ENCODE measurements at places on chromosomes 1 and 21. TPM values are rescaled to one million over a fixed set of nuclear protein-coding genes. Genes with fewer than 3 reads are reported as not detected.

TMEM125 gene
- total RNA-seq, result not detected

INAVA gene
- 7.5 TPM for total RNA-seq

DNA sequence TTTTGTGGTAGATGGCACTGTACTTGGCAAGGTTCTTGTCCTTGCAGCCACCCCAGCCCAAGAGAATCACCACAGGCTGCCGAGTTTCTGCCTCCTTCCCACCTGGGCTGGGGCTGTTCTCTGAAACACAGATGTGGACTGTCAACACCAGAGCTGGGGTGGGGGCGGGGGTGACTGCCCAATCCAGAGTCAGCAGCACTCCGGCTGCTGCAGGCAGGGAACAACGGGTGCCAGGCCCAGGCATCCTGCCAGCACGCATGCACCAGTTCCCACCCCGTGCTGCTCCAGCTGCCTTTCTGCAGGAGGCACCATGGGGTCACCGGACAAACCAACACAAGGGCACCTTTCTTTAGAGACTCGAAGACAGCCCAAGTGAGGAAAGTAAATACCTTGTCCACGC lies 14.1 kb downstream of the TMEM53 start:
- H3K27ac ChIP-seq, result no peak overlapping the region
- no peaks in the 10 kb centered on the region for H3K4me1 ChIP-seq
- no peaks in the 10 kb centered on the region for H3K27me3 ChIP-seq
- H3K4me3 ChIP-seq, result no peak overlapping the region

- no peaks in the 10 kb centered on the region for H3K27me3 ChIP-seq
- H3K4me3 ChIP-seq, result no peak overlapping the region
- H3K27ac ChIP-seq, result no peak overlapping the region
- no peaks in the 10 kb centered on the region for H3K36me3 ChIP-seq
- H3K4me1 ChIP-seq, result no peaks in the 10 kb centered on the region
- DNase-seq, result no peak
Measured at GRCh38 chr1:8163039-8163438, 136.9 kb upstream of the ERRFI1 start.

DNA sequence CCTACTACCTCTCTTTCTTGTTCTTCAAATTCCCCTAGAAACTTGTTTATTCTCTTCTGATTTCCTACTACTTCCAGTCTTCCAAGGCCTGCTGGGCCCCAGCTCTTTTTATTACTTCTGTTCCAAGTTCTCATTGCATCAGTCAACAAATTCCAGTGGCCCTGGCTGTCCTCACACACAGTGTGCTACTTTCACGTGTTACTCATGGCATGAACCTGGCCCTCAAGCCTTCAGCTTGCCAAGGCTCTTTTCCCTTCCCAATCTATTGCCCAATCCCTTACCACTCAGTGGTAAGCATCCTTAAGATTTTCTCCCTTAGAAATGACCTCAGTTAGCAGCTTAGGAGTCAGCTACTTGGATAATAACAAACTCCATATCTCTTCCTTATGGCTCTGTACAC lies 613.5 kb downstream of the LMO4 start:
- no peak overlapping the region for H3K27ac ChIP-seq
- H3K36me3 ChIP-seq, result no peaks in the 10 kb centered on the region
- no peaks in the 10 kb centered on the region for H3K4me1 ChIP-seq
- H3K27me3 ChIP-seq, result no peaks in the 10 kb centered on the region

- no peak for DNase-seq
- H3K27ac ChIP-seq, result no peak overlapping the region
- H3K27me3 ChIP-seq, result no peaks in the 10 kb centered on the region
- no peaks in the 10 kb centered on the region for H3K36me3 ChIP-seq
Measured at GRCh38 chr1:208223136-208223535, 21.0 kb downstream of the PLXNA2 start.

- no peaks in the 10 kb centered on the region for H3K4me1 ChIP-seq
- no peak overlapping the region for H3K27ac ChIP-seq
- DNase-seq, result no peak
- no peaks in the 10 kb centered on the region for H3K36me3 ChIP-seq
Measured at GRCh38 chr1:71743862-71744261, 538.5 kb downstream of the NEGR1 start.

- no peaks in the 10 kb centered on the region for H3K27me3 ChIP-seq
- H3K4me1 ChIP-seq, result no peaks in the 10 kb centered on the region
- H3K27ac ChIP-seq, result no peak overlapping the region
- no peak for DNase-seq
Measured at GRCh38 chr1:68975212-68975933, 478.5 kb upstream of the DEPDC1 start.

All from breast epithelium (tissue), 4 donors.